ENCODE measurements at places on chromosomes 4 and X.
A peak's percentile ranks its signal among the peaks of the same experiment; 100 is the strongest.

DNA sequence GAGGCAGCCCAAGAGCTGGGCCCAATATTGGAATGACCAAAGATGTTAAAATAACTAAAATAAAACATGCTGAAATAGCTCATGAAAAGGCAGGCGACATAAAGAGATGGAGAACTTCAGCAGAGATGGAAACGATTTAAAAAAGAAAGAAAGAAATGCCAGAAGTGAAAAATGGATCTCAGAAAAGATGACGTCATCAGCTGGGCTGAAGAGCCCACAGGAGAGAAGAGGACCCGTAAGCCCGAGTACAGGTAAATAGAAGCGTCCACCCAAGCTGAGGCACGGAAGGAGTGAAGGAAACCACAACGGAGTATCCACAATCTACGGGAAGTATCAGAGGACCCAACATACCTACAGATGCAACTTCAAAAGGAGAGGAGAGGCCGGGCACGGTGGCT is 112.8 kb downstream of the AFAP1 start:
- no peak for DNase-seq

DNA sequence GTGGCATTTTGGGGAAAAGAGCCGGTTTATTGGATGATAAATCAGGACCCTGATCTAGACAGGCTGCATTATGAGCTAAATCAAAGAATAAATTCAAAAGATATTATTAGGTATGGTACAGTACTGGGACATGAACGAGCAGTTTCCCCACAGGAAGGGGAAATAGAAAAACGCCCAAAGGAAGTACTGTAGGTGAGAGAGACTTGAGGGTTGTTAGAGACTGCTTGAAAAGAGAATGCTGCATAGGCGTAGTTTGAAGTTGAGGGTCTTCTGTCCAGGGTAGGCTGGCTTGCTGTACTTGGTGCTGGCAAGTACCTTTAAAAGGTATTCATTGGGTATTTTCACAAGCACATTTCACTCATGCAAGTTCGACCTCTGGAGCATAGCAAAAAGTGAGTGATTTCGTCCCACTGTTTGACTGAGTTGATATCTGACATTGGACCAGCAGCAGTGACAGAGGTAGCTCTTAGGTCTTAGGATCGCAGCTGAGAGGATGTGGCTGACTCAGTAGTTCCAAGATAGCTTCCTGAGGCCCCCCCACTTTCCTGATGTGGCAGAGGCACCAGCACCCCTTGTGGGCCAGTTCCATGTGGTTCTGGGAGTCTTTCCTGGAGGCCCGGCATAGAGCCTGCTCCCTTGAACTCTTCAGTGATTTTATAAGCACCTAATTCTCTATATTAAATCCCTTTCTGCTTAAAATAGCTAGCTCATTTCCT is 64.3 kb downstream of the TMEM131L start:
- DNase-seq, result no peak

DNA sequence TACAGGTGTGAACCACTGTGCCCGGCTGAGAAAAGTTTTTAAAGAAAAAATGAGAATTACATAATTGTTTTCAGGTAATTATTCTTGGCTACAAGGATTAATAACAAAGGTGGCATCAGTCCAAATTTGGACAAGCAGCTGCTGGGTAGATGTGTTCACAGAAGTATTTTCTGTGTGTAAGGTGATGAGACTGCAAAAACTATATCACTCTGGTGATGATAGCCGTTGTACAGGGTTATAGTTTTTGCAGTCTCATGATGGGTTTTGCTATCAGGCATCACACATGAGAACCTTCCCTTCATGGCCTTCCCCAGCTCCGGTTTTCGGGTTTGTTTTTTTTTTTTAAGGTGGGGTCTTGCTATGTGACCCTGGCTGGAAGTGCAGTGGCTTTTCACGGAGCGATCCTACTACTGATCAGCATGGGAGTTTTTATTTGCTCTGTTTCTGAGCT is 5.1 kb upstream of the SLC10A3 start:
- DNase-seq, result no peak

GRCh38 chr4:175705407-175705806 is 106.7 kb downstream of the GPM6A start:
- peak; percentile 13 for DNase-seq

DNA sequence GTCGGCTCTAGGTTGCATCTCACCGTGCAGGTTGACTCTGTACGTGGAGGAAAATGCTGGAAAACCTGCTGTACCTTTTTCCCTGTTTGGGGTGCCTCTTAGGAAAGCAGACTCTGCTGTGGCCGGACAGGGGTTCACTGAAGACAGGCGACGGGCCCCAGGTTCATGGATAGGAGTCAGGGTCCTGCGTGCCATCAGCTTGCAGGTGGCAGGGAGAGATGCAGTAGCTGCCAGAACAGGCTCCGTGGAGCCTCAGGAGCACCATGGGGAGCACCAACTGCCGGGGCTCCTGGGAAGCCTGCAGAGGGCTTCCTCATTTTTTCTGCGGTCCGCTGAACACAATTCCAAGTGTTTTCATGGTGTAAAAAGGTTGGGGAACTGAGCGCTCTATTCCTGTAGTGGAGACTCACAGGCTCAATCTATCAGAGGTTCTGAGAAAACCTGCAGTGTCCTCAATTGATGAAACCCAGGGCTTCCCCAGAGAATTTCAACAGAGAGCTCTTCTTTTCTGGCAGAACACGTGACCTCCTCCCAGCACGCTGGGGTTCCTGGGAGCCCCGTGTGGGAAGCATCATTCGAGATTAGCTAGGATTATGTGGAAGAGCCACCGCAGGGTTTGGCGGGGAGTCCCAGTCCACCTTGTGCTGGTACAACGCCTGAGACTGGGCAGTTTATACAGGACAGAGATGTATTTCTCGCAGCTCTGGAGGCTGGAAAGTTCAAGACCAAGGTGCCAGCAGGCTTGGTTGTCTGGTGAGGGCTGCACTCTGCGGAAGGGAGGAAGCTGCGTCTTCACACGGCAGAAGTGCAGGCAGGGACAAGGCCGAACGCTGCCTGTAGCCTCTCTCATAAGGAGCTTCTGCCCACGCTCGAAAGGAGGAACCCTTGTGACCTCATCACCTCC is 1.6 kb downstream of the HTRA3 start:
- no peak for DNase-seq

DNA sequence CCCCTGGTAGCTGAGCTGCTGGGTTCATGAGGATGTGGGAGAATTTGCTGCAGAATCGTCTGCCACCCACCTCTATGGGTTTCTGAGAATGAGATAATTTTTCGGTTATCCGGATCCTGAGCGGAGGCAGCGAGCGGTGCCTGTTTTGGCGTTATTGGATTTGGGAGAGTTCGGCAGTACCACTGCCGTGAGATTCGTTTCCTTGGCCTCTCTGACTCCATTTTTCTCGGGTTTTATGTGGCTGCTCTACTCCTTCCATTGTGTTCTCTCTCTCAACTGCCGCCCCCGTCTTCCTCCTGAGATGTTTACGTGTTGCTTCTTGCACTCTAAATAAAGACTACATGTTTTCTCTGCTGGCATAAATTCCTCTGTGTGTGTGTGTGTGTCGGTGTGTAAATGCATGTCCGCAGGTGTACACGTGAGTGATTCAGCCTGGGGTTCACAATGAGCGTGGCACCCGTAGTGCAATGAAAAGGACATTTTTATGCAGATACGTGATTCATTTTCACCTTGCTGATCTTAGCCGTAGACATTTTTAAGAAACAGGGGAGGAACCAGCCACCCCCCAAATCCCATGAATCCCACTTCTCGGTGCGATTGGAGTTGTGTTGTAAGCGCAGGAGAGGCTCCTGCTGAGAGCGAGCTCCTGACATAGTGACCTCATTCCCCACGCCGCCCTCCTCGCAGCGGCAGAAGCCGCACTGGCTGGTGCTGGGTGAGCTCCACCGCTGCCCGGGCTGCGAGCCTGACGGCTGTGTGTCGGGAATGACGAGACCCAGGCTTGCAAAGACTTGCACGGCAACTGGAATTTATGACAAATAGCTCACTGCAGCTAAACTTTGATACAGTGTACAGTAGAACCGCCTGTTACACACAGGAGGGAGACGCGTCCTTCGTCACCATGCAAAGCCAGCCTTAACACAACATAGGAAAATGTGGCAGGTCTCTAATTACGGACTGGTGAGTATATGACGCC is 82.2 kb downstream of the STOX2 start:
- peak; percentile 62 for DNase-seq

DNA sequence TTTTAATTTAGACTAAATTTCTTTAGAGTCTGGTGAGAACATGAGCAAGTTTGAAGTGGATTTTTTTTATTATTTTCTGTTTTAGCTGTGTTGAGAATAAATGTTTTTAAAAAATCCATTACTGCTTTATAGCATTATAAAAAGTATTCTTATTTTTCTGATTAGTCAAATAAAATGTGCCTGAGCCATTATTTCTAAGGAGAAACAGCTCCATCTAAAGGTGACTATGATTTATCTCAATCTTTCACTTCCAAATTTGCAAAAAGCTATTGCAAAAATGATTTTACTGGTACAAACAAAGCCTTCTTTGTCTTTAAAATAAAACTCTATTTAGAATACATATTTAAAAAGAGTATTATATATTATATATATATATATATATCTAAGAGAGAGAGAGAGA is 959.2 kb downstream of the FAM133A start:
- DNase-seq, result no peak

- DNase-seq, result no peak
Observed at GRCh38 chrX:130694983-130695382, 208.0 kb downstream of the ENOX2 start.

DNA sequence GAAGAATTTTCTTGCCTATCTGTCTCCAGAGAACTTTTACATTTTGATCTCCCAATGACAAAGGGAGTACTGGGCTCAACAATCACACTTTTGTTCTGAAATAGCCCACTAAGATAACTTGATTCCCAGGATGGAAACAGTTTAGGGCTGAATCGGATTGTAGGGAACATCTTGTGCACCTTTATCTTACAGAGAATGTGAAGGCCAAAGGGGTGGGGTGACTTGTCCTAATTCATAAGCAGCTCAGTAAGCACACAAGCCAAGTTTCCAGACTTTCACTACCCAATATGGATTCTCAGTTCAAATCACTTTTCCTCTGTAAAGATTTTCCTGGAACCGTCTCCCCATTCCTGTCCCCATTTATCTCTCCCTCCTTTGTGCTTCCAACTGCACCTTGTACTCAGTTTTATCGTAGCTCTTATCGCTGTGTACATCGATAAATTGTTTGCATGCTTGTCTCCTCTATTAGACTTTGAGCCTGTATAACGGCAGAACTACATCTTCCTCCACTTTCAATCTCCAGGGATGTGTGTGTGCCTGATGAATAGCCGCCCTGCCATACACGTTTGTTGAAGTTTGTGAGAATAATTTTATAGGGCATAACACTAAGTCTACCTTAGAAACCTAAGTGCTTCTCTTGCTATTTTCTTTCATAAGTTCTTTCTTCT is 77.4 kb downstream of the MBNL3 start:
- no peak for DNase-seq

GRCh38 chr4:58606303-58606702 is 1496.1 kb upstream of the IGFBP7 start:
- DNase-seq, result no peak

- no peak for DNase-seq
Observed at GRCh38 chrX:31715675-31716074, 643.8 kb upstream of the FTHL17 start.

GRCh38 chr4:145083891-145084605 is 13.9 kb downstream of the ANAPC10 start:
- peak; percentile 60 for DNase-seq

GRCh38 chr4:10054571-10055041 is 33.3 kb upstream of the SLC2A9 start:
- no peak for DNase-seq

GRCh38 chr4:5256421-5256820 is 205.1 kb downstream of the STK32B start:
- no peak for DNase-seq

DNA sequence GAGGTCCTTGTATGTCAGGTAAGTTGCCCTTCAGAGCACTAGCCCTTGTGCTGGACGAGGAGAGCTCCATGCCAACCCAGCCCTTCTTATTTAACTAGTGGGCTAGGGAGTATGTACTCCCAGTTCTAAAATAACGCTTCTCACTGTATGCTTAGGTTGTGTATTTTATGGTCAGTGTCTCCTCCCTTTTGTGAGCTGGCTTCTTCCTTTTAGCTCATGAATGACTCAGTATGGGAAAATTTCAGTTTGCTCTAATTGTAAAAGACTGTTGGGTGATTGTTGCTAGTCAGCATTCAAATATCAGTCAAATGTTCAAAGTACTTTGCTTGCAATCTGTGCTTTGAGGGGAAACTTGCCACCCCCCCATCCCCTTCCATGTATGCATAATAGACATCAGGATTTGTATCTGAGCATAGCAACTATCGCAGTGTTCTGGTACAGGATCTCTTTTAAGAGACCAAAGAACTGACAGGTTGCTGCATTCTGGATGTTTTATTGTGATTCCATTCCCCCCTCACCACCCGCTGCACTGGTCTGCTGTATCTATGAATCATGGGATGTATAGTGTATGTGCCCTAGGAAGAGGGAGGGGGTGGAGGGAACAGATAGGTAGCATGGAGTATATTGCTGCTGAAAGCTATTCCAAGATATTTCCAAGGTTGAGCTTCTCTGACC is 34.7 kb downstream of the DLG3 start:
- peak; percentile 42 for DNase-seq

DNA sequence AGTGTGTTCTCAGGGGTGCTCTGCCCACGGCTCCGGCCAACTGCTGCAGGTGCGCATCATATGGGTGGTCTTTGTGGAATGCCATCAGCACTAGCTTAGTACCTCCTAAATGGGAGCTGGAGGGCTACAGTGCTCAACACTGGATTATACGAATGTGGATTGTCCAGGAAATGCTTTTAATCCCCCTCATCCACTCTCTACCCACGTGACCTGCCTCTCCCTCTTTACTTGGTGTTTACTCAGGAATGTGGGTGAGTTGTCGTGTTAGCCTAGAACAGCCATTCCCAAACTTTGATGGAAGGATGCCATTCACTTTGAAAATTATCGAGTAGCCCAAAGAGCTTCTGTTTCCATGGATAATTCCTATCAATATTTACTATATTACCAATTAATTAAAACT is 150.8 kb downstream of the PTTG2 start:
- no peak for DNase-seq

GRCh38 chrX:30576881-30577280 is 685 bp downstream of the TASL start:
- no peak for DNase-seq

DNA sequence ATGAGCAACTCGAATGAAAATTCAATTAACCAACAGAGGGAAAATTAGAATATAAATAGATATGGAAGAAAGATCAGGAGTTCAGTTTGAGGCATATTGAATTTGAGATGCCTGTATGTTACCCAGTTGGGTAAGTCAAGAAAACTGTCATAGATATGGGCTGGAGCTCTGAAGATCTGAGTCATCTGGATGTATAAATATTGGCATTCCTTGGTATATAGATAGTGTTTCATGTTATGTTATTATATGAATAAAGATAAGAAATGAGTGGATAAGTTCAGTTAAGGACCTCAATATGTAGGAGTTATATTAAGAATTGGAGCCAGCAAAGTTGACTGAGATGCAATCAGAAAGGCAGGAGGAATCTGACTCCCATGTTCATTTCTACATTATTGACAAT is 543.6 kb upstream of the SMIM31 start:
- DNase-seq, result no peak

Data from non-pigmented ciliary epithelial cell (primary cell).